Hematopoietic multipotent progenitor cell treated with erythropoietin and hydrocortisone succinate and interleukin-3 and kit ligand, for 8 days (in vitro differentiated cells): ENCODE measurements at places on chromosomes 1 and 21.

- DNase-seq, result no peak
Measured at GRCh38 chr1:226672339-226672762, 66.7 kb downstream of the ITPKB start.

- no peak for DNase-seq
Measured at GRCh38 chr1:74775735-74776134, 42.8 kb downstream of the TYW3 start.

GRCh38 chr1:175763797-175764196 lies 20.4 kb upstream of the TNR start:
- DNase-seq, result no peak

GRCh38 chr1:100122177-100122576 lies 10.6 kb downstream of the SASS6 start:
- no peak for DNase-seq

DNA sequence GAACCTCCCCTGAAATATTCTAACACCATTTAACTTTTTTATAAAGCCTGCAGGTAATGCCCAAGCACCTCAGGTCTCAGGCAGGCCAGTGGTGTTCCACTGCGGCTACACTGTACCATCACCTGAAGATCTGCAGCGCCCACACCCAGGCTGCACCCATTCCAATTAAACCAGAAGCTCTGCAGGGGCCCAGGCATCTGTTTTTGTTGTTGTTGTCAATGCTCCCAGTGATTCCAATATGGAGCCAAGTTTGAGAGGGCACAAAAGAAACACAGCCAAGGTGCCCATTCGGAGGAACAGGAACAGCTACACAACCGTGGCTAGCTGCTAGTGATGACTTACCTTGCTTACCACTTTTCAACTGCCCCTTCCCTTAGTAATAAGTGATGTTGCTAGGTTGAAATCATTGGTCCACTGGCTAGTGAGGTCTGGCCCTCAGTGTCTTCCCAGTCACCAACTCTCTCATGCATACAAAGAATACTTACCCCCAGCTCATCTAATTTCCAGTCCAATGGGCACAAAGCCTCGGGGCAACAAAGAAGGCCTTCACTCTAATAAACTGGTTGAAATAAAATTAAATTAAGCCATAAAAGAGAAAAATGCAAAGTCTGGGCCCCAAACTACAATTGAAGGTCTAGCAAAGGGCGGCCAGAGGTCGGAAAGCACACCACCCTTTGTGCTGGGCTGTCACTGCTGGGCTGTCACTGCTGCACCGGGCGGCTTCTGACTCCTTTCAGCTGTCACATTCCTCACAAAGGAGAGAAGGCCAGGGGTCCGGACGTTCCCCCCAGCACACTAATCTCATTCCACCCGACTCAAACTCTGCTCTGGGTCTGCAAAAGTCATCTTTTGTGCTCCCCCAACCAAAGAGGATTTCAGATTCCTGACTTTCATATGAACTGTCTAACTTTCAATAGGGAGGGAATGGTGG lies 34.9 kb downstream of the SIPA1L2 start:
- no peak for DNase-seq

DNA sequence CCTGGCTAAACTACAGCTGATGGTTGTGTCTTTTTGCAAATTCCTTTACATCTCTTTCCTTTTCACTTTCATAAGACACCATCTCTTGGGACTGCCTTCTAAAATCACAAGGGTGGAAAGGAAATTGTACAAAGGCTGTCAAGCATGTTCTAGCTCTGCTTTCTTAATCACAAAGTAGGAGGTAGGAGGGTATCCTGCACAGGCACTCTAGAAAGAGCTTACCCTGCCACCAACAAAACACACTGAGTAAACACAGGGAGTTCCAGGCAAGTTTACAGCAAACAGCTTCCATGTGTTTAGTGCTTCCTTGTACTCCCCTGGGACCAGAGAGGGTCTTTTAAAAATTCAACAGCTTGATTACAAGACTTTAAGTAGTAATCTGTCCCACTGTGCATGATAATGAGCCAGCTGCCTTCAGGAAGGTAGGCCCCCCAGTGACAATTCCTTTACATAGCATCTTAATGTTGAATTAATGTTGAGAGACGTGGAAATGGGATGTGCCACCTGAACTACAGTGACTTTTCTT lies 2.4 kb downstream of the PLPP3 start:
- DNase-seq, result peak; percentile 36

DNA sequence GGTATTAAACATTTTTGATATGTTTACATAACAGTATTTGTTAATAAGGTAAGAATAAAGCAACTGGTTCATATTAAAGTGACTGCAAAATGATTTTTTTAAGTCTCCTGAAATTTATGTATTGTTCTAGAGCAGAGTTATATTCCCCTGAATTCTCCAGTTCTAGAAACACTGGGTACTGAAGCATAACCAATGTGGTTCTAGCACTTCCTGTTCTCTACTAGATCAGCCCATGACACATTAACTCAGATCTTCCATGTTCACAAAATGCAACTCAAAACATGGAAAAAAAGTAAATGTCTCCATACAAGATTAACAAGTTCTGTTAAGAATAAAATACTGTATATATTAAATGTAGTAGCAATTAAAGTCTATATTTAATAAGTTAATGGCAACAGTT lies 3.9 kb downstream of the NEGR1 start:
- DNase-seq, result no peak

DNA sequence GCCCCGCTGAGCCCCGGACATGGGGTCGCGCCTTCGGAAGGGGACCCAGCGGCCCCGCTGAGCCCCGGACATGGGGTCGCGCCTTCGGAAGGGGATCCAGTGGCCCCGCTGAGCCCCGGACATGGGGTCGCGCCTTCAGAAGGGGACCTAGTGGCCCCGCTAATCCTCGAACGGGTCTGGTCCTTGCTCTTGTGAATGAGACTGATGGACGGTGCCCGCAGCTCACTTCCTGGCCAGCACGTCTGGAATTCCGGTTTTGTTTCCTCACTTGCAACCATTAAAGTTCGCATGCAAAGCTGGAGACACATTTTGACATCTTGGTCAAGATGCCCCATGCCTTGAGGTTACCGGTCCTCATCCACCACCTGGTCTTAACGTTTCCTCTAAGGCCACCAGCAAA lies 5.6 kb downstream of the WRAP73 start:
- no peak for DNase-seq

GRCh38 chr1:61330018-61330417 lies 247.7 kb downstream of the NFIA start:
- no peak for DNase-seq

- DNase-seq, result no peak
Measured at GRCh38 chr1:171622152-171622462, at the start of gene MYOCOS. Gene MYOCOS (plus strand): TSS chr1:171622243. CDS start chr1:171623884, 1,641 bp downstream.

DNA sequence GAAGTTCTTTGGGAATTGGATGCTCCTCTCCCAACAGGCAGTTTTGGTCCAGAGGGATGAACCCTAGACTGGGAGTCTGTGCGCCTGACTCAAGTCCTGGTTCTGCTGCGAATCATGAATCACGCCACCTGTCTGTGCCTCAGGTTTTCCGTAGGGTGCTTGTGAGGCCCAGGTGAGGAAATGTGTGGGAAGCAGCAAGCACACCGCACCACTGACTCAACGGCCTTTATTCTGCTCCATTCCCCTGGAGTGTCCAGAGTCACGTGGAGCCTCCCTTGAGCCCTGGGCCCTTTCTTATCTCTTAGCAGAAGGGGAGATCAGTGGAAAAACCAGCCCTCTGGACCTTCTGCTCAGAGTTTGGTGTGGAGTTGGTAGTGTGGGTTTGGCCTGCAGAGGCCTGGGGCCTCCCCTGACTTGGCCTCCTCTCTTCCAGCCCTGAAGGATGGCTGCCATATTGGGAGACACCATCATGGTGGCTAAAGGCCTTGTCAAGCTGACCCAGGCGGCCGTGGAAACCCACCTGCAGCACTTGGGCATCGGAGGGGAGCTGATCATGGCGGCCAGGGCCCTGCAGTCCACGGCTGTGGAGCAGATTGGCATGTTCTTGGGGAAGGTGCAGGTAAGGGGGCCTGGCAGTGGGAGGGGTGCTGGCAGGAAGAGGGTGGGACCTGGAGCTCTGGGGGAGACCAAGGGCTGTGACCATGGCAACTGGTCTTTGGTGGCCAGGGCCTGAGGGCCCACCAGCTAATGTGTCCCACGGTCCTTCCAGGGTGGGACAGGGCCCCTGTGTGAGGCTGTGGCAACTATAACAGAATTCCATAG lies 21.1 kb downstream of the COQ8A start:
- no peak for DNase-seq

GRCh38 chr1:224676551-224676950 lies 60.4 kb downstream of the CNIH3 start:
- no peak for DNase-seq

DNA sequence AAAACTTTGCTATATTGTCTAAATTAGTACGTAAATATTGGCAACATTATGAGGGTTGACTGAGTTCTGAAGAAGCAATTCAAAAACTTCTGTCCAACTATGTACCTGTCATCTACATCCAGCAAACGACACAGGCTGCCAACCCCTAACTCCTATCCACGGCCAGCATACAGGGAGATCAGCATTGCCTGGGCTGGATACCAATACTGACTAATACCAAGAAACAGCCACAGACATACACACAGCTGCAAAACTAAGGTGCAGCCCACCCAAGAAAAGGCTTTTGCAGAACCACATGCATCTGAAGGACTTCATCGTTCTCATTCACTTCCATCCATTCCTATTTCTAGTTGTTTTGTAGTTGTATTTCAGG lies 2.0 kb downstream of the KIAA0319L start:
- DNase-seq, result no peak

GRCh38 chr1:108969346-108969745 lies 6.1 kb upstream of the CLCC1 start:
- DNase-seq, result no peak

GRCh38 chr21:45020629-45021427 lies 53.6 kb upstream of the ADARB1 start:
- no peak for DNase-seq

DNA sequence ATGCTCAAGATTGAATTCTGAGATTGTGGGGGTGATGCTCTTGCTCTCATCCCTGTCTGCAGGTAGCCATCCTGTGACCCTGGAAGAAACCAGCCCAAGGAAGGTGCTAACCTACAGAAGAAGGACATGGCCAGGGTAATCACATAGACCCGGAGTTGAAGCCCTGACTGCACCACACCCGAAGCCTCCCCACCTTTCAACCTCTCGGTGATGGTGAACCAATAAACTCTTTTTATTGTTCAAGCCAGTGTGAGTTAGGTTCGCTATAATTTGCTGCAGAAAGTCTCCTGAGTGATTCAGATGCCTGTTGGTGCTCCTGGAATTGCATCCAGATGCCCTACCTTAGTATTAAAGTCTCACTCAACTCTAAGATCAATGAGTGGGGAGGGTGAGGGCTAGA lies 163.6 kb downstream of the PLPP3 start:
- DNase-seq, result no peak
